Mesenteric fat pad (tissue), 1 donor: ENCODE measurements at places on chromosomes 6 and 20. TPM values are rescaled to one million over a fixed set of nuclear protein-coding genes. Genes with fewer than 3 reads are reported as not detected.

Gene MAN1A1
- 147 TPM for total RNA-seq

Gene DEFB121
- total RNA-seq, result not detected

Gene RAB23
- 9.4 TPM for total RNA-seq

Gene PSORS1C1
- 0.45 TPM for total RNA-seq

Gene TMEM14A
- total RNA-seq, result 12.6 TPM

Gene ADGRF5
- total RNA-seq, result 71.1 TPM

DNA sequence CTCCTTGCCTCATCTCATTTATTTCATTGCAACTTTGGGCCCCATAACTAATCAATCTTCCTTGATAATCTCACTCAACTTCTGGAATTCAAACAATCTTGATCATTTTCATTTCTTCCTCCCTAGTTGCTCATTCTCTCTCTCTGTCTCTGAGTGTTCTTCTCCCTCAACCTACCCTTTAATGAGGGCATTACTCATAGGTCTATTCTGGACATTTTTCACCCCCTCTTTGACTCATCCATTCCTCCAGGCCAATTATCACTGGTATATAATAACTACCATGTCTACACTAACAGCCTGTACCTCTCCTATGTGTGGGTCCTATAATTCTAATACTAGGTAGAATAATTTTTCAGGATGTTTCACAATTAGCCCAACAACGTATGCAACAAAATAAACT lies 78.8 kb downstream of the COL21A1 start:
- no peak for DNase-seq

DNA sequence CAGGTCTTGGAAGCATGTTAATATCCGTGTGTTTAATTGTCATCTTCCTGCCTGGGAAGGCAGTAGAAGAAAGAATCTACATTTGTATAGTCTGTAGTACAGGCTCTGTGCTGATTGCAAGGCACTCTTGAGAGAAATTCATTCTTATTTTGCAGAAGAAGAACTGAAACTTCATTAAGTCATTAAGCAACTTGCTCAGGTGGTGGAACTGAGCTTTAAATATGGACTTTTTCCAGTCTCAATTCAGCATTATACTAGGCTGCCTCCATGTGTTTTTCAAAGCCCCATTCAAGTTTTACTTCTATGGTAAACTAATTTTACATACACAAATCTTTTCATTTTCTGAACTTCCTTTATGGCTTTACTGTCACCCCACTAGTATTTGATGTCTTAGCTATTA lies 18.7 kb downstream of the ZNF451 start:
- no peak for DNase-seq

- no peak for DNase-seq
These were observed 693.8 kb downstream of the KHDRBS2 start for GRCh38 chr6:61592238-61592637.

- no peak for DNase-seq
These were observed 542.0 kb upstream of the RNF217 start for GRCh38 chr6:124420116-124420840.

DNA sequence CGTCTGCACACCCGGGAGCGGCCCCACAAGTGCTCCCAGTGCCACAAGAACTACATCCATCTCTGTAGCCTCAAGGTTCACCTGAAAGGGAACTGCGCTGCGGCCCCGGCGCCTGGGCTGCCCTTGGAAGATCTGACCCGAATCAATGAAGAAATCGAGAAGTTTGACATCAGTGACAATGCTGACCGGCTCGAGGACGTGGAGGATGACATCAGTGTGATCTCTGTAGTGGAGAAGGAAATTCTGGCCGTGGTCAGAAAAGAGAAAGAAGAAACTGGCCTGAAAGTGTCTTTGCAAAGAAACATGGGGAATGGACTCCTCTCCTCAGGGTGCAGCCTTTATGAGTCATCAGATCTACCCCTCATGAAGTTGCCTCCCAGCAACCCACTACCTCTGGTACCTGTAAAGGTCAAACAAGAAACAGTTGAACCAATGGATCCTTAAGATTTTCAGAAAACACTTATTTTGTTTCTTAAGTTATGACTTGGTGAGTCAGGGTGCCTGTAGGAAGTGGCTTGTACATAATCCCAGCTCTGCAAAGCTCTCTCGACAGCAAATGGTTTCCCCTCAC lies 21.0 kb downstream of the PRDM1 start:
- DNase-seq, result no peak

DNA sequence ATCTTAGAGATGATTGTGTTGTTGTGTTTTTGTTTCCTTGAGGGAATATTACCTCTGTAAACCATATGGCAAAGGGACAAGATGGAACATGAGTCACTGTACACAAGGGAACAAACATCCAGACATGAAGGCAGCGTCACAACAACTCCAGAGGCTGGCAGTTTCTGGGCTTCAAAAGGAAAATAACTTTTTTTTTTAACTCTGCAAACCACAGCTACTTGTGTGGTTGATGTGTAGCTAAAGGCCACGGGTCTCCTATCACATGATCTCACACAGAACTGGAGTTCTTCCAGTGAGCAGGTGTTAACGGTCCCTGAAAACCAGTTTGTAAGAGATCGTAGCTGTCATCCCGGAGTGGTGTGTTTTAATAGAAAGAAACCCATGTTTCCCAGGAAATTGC lies 33.2 kb upstream of the HBS1L start:
- DNase-seq, result no peak

DNA sequence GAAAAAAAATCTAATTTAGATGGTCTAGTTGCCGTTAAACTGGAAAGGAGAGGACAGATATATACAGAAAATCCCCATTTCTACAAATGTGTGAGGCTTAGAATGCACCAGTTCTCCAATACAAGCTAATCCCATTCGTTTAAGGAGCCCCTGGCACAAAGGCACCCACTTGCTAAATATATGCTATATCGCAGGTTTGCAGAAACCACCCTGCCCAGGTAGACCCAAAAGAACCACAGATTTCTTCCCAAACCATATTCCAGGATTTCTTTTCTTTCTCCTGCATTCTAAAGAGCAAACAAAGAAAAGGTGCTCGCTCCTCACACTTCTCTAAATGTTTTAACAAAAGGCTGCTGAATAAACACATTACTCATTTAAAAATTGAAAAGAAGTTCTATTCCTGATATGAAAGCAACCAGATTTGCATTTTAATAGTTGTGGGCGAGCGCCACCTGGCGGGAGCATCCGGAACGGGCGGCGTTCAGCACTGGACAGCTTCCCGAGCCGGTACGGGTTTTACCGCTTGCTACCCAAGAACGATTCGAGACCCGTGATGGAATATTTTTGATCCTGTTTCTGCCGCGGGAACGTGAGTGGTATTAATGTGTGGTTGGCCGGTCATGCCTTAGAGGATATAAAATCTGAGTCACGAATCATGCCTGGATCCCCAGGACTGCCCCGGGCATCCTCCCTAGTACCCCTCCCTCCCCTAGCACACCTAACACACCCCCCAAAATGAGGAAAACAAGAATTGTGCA lies 2.1 kb downstream of the PTPRT start:
- no peak for DNase-seq

- no peak for DNase-seq
These were observed 426.7 kb upstream of the ID4 start for GRCh38 chr6:19410481-19410880.

GRCh38 chr6:138334000-138334399 lies 43.7 kb upstream of the SMIM28 start:
- DNase-seq, result no peak

DNA sequence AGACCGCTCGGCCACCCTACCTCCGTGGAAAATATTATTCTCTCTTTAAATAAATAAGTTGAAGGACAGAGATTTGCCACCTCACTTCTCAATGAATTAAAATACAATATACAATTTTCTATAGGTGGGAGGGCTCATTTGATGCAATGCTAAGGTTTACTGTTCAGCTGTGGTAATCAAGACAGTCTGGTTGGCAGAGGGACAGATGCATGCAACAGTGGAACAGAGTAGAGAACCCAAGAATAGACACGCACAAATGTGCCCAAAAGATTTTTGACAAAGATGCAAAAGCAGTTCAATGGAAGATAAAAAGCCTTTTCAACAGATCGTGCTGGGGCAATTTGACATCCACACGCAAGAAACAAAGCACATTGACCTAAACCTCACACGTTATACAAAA lies 145.2 kb downstream of the CEBPB start:
- no peak for DNase-seq

- DNase-seq, result no peak
These were observed 267.7 kb upstream of the RNF24 start for GRCh38 chr20:4283016-4283415.

DNA sequence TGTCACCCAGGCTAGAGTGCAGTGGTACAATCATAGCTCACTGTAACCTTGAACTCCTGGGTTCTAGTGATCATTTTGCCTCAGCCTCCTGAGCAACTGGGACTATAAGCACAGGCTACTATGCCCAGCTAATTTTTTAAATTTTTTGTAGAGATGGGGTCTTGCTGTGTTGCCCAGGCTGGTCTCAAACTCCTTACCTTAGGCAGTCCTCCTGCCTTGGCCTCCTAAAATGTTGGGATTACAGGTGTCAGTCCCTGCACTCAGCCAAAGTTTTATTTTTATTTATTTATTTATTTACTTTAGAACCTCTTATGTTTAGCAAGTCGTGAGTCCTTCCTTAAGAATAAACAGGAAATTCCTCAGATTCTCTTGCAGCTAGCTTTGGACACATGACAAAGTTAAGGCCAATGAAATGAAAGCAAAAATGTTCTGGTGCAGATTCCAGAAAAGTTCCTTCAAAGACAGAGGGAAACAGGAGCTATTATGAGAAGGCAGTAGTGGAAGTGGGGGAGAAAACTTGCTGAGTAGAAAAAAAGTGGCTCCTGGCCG lies 19.1 kb downstream of the PIM1 start:
- no peak for DNase-seq

DNA sequence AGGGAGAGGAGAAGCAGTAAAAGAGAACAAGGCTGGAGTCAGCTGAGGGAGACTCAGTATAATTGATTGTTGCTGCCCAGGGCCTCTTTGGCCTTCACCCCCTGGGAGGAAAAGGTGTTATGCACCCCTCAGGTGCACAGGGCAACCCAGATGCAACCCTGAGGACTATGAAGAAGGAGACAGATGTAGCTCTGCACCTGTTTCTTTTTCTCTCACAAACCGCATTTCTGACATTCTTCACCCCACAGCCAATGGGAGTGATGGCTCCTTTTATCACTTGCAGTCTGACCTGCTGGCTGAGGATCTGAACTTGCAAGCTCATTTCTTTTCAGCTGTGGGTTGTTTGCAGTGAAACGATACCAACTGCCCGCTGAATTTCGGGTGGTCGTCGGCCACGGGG lies 64.1 kb upstream of the F13A1 start:
- no peak for DNase-seq

GRCh38 chr6:39143238-39143930 lies 28.4 kb upstream of the SAYSD1 start:
- no peak for DNase-seq
